CD4-positive, alpha-beta memory T cell (primary cell): ENCODE measurements at places on chromosomes 7 and 10. TPM values are rescaled to one million over a fixed set of nuclear protein-coding genes. Genes with fewer than 3 reads are reported as not detected.

The PRPS1L1 gene
- not detected for total RNA-seq

The AKR1E2 gene
- total RNA-seq: 9.2 TPM

GRCh38 chr10:73281097-73281496 is 28.7 kb upstream of the MRPS16 start:
- no peak for DNase-seq
- no peaks in the 10 kb centered on the region for H3K36me3 ChIP-seq
- no peaks in the 10 kb centered on the region for H3K4me1 ChIP-seq

The SNCG gene
- not detected for total RNA-seq

DNA sequence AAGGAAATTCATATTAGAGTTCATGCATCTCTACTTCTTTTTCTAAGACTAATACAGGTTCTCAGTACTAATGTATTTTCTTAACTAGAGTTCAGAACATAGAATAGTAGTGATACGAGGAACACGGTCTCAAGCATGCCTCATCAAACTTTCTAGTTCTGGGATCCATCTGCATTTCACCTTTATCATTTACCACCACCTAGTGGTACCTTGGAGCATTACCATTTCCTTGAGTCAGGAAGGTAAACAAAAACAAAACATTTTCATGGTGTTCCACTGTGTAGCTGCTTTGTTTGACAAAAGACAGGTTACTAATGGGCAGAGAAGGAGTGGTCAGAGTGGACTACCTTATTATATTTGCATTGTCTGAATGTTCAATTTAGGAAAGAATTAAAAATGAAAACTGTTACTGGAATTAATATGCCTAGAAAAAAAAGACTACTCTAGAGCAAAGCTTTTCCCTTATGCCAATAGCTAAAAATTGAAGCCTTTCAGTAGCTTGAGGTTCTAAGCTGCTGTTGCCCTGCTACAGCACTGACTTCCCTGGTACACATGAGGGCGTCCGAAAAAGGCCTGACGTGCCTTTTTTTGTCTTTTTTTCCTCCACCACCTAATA is 44.5 kb downstream of the STARD3NL start:
- no peak overlapping the region for H3K4me3 ChIP-seq
- H3K27me3 ChIP-seq: no peaks in the 10 kb centered on the region
- no peak overlapping the region for H3K27ac ChIP-seq
- peak; percentile 61 for DNase-seq
- peaks cover 9% of the 10 kb centered on the region for H3K36me3 ChIP-seq
- peaks cover 46% of the 10 kb centered on the region for H3K4me1 ChIP-seq

DNA sequence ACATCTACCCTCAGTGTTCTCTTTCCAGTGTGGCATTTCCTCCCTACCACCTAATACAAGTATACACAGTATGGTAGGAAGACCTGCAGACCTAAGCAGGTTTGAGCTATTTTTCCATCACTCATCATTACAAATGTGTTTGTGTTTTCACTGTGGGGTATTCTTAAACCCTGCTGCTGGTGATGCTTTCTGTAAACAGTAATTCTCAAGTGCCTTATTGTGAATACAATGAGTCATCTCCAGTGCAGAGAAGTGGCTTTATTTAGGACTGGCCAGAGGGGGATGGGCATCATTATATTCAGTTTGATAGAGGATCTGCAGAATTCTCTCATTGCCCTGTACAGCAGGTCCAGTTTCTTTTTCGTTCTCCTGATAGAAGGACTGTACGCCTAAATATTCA is 63.7 kb downstream of the GRM8 start:
- H3K4me3 ChIP-seq: no peak overlapping the region
- no peaks in the 10 kb centered on the region for H3K4me1 ChIP-seq
- no peaks in the 10 kb centered on the region for H3K36me3 ChIP-seq
- no peaks in the 10 kb centered on the region for H3K27me3 ChIP-seq
- DNase-seq: no peak

DNA sequence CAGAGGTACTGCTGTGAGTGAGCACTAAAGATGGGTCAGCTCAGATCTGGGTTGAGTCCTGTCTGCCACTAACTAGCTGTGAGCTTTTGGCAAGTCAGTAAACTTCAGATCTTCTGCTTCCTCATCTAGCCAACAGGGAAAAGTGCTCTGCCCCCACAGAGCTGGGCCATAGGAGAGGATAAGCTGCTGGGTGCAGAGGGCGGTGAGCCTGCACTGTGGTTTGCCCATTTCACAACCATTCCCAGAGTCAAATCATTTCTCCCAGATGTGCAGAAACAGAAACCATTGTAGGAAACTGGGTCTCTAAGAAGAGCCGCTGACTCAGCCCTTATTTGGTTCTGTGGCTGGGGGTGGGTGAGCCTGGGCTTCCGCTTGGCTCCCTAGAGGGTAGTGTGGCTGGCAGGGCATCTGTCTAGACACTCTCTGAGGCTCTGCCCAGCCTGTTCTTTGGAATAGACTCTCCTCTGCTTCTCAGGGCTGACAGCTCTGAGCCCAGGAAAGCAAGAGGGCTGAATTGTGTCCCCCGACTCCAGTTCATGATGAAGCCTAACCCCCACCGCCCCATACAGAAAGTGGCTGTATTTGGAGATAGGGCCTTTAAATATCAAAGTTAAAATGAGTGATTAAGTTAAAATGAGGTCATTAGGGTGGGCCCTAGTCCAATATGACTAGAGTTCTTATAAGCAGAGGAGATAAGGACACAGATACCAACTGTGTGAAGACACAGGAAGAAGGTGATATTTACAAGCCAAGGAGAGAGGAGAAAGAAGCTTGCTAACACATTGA is 29.5 kb upstream of the ARHGAP22 start:
- H3K4me1 ChIP-seq: peaks cover 13% of the 10 kb centered on the region
- H3K27ac ChIP-seq: no peak overlapping the region
- H3K27me3 ChIP-seq: no peaks in the 10 kb centered on the region
- DNase-seq: no peak
- H3K36me3 ChIP-seq: no peaks in the 10 kb centered on the region

- no peaks in the 10 kb centered on the region for H3K27me3 ChIP-seq
- DNase-seq: no peak
- peaks cover 26% of the 10 kb centered on the region for H3K4me1 ChIP-seq
- H3K36me3 ChIP-seq: no peaks in the 10 kb centered on the region
These were observed 1.1 kb downstream of the RASSF4 start for GRCh38 chr10:44960482-44961229.

DNA sequence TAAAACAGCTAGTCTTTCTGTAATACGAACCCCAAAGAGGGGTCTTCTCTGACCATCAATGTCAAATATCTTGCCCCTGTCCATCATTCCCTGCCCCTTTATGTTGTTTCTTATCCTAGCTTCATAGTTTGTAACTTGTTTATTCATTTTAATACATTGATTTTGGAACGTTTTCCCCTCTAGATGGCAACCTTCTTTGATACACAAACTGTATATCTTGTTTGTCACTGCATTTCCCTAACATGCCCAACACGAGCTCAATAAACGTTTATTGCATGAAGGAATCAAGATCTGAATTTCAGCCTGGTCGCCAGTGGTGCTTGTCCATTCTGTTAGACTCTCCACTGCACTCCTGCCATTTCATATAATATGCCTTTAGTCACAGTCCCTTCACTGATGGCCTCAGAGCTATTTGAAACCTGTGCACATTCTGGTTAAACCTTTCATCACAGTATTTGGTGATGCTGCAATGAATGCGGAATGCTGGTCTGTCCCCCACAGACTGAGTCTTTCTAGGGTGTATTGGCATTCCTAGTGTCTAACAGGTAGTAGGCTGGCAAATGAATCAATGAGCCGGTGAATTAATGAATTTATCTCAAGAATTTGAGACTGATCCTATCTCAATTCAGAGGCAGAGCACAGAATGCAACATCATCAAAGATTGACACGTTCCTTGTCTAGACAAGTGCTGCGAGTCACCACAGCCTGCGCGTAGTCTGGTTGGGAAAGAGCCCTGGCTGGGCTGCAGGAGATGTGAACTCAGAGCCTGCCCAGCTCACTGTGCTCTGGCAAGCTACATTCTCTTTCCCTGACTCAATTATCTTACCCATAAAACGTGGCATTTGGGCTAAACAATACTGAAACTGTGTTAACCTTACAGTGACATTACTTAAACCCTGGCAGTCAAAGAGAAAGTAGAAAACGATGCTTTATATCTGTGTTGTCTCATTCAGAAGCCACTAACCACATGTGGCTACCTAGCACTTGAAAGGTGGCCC is 55.2 kb upstream of the FRMD4A start:
- H3K4me1 ChIP-seq: peaks cover 29% of the 10 kb centered on the region
- no peaks in the 10 kb centered on the region for H3K27me3 ChIP-seq
- DNase-seq: no peak
- no peak overlapping the region for H3K4me3 ChIP-seq

- no peaks in the 10 kb centered on the region for H3K36me3 ChIP-seq
- no peak for DNase-seq
- no peaks in the 10 kb centered on the region for H3K27me3 ChIP-seq
- no peak overlapping the region for H3K27ac ChIP-seq
- H3K4me1 ChIP-seq: peaks cover 46% of the 10 kb centered on the region
- no peak overlapping the region for H3K4me3 ChIP-seq
These were observed 7.4 kb downstream of the ZNF365 start for GRCh38 chr10:62381385-62382102.

The BTBD16 gene
- not detected for total RNA-seq

The FAM171A1 gene
- 7.1 TPM for total RNA-seq

GRCh38 chr7:35255443-35256255 is 1.7 kb upstream of the TBX20 start:
- no peak overlapping the region for H3K4me3 ChIP-seq
- H3K27me3 ChIP-seq: peaks cover 79% of the 10 kb centered on the region
- no peaks in the 10 kb centered on the region for H3K36me3 ChIP-seq
- H3K27ac ChIP-seq: no peak overlapping the region
- DNase-seq: no peak
- H3K4me1 ChIP-seq: peaks cover 12% of the 10 kb centered on the region

- H3K27ac ChIP-seq: no peak within 1 kb of the TSS
- no peak within 1 kb of the TSS for H3K4me3 ChIP-seq
- no peaks in the 10 kb centered on the region for H3K4me1 ChIP-seq
- no peaks in the 10 kb centered on the region for H3K27me3 ChIP-seq
- no peak for DNase-seq
These were observed at the start of gene HDAC9 for GRCh38 chr7:18495412-18496340. Gene HDAC9, plus strand, starts transcription at chr7:18495749. Its CDS starts 554 bp downstream, at chr7:18496303.

- H3K36me3 ChIP-seq: peaks cover 8% of the 10 kb centered on the region
- no peak overlapping the region for H3K4me3 ChIP-seq
- no peaks in the 10 kb centered on the region for H3K27me3 ChIP-seq
- no peak for DNase-seq
These were observed 69.6 kb downstream of the AKAP9 start for GRCh38 chr7:92010215-92010614.

The AKR1C4 gene
- total RNA-seq: not detected

DNA sequence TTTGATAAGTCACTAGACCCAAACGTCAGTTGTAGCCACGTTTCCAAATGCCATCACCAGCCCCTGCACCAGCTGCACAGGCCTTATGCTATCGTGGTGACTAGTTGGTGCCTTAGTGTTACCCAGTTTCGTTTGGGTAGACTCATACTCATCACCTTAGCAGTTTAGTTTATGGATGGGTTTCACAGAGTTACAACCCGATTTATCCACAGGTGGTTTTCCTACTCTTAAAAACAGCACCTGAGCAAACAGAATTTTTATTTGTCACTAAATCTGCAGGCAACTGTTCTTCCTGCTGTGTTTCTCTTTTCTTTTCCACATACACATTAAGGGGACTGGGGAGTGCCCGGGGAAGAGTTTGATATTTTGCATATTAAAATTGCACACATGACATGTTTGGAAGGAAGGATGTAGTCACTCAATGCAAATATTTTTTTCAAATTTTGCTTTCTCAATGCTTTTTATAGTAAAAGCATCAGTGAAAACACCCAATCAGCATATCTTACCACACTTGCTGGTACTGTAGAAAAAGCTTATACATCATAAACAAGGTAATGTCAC is 41.6 kb downstream of the PDSS1 start:
- H3K4me3 ChIP-seq: no peak overlapping the region
- peaks cover 19% of the 10 kb centered on the region for H3K4me1 ChIP-seq
- no peak for DNase-seq
- no peak overlapping the region for H3K27ac ChIP-seq

GRCh38 chr7:84261509-84261908 is 66.9 kb upstream of the SEMA3A start:
- H3K27ac ChIP-seq: no peak overlapping the region
- no peak for DNase-seq
- no peaks in the 10 kb centered on the region for H3K4me1 ChIP-seq
- H3K27me3 ChIP-seq: no peaks in the 10 kb centered on the region

- no peak for DNase-seq
- H3K4me1 ChIP-seq: peaks cover 20% of the 10 kb centered on the region
- no peaks in the 10 kb centered on the region for H3K27me3 ChIP-seq
- H3K27ac ChIP-seq: no peak overlapping the region
- H3K4me3 ChIP-seq: no peak overlapping the region
These were observed 137.0 kb downstream of the GLCCI1 start for GRCh38 chr7:8105449-8106095.

DNA sequence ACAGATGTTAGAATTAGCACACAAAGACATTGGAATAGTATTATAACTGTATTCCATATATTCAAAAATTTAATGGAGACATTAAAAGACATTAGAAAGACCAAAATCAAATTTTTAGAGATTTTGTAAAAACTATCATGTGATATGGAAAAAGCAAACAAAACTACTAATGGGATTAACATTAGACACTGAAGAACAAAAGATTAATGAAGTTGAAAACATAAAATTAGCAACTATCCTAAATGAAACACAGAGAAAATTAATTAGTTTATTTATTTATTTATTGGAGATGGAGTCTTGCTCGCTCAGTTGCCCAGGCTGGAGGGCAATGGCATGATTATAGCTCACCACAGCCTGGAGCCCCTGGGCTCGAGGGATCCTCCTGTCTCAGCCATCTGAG is 158.8 kb downstream of the DOCK4 start:
- H3K4me1 ChIP-seq: no peaks in the 10 kb centered on the region
- no peak for DNase-seq
- no peaks in the 10 kb centered on the region for H3K36me3 ChIP-seq
- H3K4me3 ChIP-seq: no peak overlapping the region
- no peaks in the 10 kb centered on the region for H3K27me3 ChIP-seq

GRCh38 chr10:132463333-132464255 is 66.6 kb downstream of the PWWP2B start:
- no peaks in the 10 kb centered on the region for H3K36me3 ChIP-seq
- no peaks in the 10 kb centered on the region for H3K27me3 ChIP-seq
- H3K4me3 ChIP-seq: no peak overlapping the region
- no peaks in the 10 kb centered on the region for H3K4me1 ChIP-seq
- H3K27ac ChIP-seq: no peak overlapping the region

GRCh38 chr10:12382956-12383531 is 33.7 kb downstream of the CAMK1D start:
- H3K27ac ChIP-seq: no peak overlapping the region
- no peaks in the 10 kb centered on the region for H3K27me3 ChIP-seq
- no peak overlapping the region for H3K4me3 ChIP-seq
- H3K4me1 ChIP-seq: no peaks in the 10 kb centered on the region

DNA sequence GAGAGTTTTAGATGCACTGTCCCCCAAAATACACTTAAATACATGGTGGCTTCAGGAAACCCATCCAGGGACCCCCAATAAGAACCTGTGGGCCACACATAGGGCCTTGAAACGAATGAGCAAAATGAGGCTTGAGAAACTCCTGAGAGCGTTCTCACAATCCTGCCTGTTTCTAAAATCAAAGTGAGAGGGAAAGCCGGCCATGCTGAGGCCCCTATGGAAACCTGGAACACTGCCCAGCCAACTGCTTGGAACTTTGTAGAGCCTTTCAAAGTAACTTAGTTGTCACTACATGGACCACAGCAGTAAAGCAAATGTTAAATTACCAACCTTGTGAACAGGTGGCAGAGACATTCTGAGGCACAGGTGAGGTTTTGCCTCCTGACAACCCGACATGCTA is 13.4 kb downstream of the SGMS1 start:
- H3K4me3 ChIP-seq: no peak overlapping the region
- DNase-seq: no peak
- peaks cover 59% of the 10 kb centered on the region for H3K4me1 ChIP-seq
- H3K36me3 ChIP-seq: no peaks in the 10 kb centered on the region

The PLCE1 gene
- not detected for total RNA-seq
